ENCODE measurements at places on chromosomes 1 and 21. TPM values are rescaled to one million over a fixed set of nuclear protein-coding genes. Genes with fewer than 3 reads are reported as not detected.

DNA sequence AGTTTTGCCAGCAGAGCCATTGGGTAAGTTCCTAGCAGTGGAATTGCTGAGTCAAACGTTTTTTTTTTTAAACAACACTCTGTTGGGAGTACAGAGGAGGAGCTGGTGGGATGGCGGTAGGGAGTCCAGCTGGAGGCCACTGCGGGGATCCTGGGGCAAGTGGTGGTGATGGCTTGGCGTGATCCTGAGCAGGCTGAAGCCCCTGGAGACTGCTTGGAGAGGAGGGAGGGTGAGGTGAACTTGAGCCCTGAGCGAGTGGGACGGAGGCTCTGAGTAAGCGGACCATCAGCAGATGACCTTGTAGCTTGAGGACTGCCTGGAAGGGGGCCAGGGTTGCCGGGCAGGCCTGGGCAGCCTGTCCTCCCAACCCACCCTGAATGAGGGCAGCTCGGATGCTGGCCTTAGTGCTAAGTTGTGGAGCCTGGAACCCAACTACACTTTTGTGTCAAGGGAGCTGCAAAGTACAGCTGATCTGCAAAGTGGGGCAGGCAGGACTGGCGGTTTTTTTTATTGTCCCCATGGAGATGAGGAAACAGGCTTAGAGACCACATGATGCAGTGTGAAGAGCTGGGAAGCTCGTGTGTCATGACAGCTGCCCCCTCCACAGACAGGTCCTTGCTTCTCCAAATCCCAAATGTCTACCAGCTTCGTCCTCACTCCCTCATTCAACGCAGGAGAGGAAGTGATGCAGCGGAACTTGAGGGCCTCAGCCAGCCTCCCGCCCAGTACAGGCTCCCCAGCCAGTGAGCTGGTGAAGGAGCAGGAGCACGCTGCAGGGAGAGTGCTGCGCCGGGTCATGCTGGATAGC, 20.2 kb downstream of the MRPL37 start:
- peak; percentile 78 for DNase-seq

DNA sequence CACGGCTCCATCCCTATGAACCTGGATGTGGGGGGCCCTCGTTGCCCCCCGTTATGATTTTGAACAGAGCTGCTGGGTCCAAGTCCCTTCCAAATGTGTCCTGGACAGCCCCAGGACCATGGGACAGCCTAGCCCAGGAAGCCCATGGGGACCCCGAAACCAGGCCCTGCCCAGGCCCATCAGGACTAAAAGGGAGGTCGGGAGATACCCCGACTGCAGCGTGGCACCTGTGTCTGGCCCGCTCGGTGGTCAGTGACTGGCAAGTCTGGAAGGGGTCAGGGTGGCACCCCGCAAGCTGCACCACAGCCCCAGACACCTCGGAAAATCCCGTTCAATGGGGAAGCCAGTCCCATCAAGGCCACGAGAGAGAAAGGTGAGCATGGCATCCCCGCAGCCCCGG, 10.4 kb upstream of the SRARP start:
- no peak for DNase-seq

GRCh38 chr1:68199603-68200002, 32.7 kb downstream of the WLS start:
- DNase-seq, result no peak

GRCh38 chr1:29208442-29208841, 22.3 kb downstream of the MECR start:
- DNase-seq, result no peak

DNA sequence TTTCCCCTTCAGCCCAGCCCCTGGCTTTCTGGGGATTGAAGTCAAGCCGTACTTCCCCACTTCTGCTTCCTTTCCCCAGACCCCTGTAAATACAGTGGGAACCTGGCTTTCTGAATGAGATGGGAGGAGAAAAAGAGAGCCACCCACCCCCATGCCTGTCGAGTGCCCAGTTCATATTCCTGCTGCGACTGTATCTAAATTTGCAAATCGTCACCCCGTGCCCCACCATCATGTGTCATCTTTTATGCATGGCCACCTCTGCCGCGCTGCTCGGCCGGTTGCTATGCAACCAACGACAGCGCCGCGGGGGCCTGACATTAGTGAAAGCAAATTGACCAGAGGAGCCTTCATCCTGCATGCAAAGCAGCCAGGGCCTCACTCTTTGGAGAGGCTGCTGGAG, 143.0 kb downstream of the ELAVL4 start:
- DNase-seq, result no peak

- no peak for DNase-seq
Measured at GRCh38 chr1:226606311-226607267, 58.0 kb downstream of the STUM start.

- no peak for DNase-seq
Measured at GRCh38 chr1:186790101-186790500, 38.6 kb upstream of the PLA2G4A start.

DNA sequence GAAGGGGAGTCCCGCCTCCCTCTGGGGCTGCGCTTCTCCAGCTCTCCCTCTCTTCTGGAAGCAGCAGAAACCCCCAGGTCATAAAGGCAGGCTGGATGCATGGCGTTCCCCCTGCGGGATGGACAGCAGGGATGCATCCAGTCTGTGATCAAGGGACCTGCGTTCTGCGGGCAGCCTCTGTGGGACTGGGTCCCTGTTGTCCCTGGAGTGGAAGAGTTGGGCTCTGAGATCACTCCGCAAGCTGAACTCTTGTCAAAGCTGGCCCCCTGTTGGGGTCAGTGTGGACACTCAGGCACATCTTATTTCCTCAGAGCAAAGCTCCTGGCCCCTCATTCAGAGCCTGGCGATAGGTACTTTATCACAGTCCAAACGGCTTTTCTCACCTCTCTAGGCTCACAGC, 341.2 kb downstream of the PTPRU start:
- no peak for DNase-seq

DNA sequence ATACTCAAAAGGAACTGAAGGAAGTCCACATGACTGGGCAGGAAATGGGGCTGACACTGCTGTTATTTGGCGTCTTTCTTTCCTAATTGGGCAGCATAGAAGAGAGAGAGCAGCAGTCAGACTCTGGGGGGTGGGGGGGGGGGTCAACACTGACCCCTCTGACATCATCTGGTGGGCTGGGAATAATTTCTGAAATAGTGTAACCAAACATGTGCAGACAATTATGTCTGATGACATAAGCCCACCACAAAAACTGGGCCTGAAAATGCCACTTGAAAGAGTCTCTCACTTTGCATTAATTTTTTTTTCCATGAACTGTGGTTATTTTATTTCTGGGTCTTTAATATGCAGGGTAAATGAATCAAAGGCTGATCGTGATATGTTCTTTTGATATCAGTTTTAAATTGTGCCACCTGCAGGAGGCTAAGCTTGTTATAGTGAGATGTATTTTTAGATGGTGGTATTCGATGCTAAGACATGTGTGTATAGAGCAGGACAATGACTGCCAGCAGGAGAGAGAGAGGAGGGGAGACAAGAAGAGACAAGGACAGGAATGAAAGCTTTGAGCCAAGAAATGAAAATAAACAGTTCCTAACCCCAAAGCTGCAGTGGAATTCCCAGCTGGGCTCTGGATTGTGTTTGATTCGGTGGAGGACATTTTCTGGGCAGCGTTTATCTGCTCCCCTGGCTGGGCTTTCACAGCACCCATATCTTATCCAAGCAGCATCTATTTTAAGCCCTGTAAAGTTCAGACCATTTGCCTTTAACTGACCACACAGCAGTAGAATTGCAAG, 264.7 kb downstream of the PBX1 start:
- DNase-seq, result peak; percentile 43

- DNase-seq, result peak; percentile 39
Measured at GRCh38 chr1:201360901-201361651, 16.4 kb downstream of the TNNT2 start.

GRCh38 chr1:199619223-199619622, 408.3 kb upstream of the NR5A2 start:
- DNase-seq, result no peak

DNA sequence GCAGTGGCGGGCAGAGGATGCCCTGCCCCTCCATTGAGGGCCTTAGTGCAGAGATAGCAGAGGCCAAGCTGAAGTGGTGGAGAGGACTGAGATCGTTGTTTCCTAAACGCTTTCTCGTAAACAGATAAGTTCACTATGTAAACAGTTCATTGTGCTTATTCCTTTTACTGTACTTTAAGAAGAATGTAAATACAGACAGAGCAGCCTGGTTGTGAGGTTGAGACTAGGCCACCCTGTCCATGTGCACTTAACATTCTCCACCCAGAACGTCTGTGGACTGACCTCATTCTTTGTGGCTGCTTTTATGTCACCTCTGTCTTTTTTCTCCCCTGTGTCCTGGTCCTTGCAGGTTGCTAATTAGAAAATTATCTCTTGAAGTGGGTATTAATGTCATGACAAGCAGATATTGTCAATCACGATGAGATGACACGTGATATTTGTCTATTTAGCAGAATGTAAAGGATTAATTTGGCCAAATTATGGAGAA, 8.5 kb downstream of the CENPS start:
- no peak for DNase-seq

DNA sequence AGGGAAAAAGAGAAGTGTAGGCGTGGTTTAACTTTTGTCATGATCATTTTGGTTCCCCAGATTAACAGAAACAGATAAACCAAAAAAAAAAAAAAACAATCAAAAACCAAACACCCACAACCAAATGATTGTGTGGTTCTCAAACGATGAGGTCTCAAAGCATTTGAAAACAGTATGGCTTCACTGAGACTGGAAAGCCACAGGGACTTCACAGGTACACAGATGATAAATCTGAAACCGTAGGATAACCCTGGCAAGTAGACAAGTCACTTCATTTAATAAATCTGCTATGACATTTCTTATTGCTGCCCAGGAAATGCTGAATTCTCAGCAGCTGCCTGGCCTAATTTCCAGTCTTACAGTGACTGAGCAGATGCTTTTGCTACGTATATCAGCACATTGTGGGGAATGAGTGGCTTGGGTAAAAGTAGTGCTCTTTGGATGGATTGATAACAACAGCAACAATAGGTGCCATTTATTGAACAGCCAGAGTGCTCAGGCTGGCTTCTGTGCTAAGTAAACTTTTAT, 6.1 kb downstream of the ST6GALNAC3 start:
- no peak for DNase-seq

GRCh38 chr1:77200806-77201205, 18.4 kb downstream of the PIGK start:
- DNase-seq, result no peak

DNA sequence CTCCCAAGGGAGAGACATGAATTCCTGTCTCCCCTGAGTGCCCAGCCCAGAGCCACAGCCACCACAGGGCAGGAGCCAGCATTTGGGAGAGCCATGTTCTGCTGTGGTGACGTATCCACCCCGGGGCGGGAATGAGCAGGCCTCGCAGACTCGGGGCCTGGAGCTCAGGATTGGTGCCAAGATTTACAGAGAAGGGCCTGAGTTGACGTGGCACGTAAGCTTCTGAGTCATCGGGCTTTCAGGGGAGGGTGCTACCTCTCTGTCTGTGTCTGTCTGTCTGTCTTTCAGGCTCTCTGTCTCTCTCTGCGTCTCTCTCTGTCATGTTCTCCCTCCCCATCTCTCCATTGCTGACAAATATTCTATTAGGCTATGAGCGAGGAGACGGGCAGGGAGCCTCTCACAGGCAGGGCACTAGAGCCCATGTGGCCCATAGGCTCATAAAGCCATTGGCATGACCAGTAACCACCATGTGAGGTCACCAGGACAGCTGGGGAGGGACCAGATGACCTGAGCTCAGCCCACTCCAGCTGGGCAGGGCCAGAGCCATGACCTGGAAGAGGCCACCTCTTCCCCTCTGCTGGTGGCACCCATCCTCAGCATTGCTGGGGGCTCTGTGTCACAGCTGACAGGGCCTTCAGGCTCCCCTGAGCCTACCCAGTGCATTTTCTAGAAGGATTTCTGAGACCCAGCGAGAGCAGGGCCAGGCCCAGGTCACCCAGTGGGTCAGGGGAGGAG, 300.0 kb upstream of the VAMP3 start:
- peak; percentile 75 for DNase-seq

GRCh38 chr1:155166471-155167165, 6.5 kb downstream of the KRTCAP2 start:
- peak; percentile 82 for DNase-seq

- DNase-seq, result no peak
Measured at GRCh38 chr1:224274970-224275626, 54.9 kb downstream of the NVL start.

DNA sequence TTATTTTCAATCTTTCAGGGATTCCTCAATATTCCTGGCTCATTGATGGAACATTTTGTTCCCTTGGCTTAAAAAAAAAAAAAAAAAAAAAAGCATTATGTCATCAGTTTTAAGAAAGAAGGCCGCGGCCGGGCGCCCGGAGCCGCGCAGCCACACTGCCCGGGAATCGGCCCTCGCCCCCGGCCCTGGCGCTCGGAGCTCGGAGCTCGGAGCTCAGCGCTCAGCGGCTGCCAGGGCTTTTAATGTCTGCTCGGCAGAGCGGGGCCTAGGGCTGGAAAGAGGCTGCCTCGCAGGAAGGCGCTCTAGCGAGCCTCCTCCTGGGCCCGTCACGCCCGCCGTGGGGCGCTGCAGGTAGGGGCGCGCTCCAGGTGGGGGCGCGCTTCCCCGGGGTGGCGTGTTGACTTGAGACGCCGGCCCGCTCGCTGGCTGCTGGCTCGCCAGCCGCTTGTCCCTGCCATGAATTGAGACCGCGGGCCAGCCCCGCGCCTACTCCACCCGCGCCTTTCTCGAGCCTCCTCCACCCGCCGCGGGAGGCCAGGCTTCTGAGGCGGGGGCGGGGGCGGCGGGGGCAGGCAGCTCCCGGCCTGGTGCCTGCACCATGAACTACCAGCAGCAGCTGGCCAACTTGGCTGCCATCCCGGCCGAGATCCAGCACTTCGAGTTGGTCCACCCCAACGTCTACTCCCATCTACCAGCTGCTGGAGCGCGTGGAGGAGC, 5.4 kb upstream of the TDRD5 start:
- peak; percentile 77 for DNase-seq

- no peak for DNase-seq
Measured at GRCh38 chr1:26516987-26517765, 12.4 kb upstream of the RPS6KA1 start.

DNA sequence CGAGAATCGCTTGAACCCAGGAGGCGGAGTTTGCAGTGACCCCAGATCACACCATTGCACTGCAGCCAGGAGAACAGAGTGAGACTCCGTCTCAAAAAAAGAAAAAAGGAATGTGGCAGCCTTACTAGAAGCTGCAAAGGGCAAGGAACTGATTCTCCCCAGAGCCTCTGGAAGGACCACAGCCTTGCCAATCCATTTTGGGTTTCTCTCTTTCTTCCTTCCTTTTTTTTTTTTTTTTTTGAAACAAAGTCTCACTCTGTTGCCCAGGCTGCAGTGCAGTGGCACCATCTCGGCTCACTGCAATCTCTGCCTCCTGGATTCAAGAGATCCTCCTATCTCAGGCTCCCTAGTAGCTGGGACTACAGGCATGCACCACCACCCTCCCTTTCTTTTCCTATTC, 9.9 kb upstream of the IFNGR2 start:
- no peak for DNase-seq

KRTAP7-1 gene
- not detected for total RNA-seq

CA6 gene
- total RNA-seq, result not detected

LAMB3 gene
- total RNA-seq, result 5.0 TPM

LDLRAD1 gene
- total RNA-seq, result not detected

RGS8 gene
- total RNA-seq, result not detected

HSPA6 gene
- total RNA-seq, result 1.3 TPM

RIPK4 gene
- total RNA-seq, result 0.08 TPM

FMN2 gene
- total RNA-seq, result not detected

C8A gene
- not detected for total RNA-seq

INSRR gene
- 0.40 TPM for total RNA-seq

ZSCAN20 gene
- total RNA-seq, result 4.4 TPM

DTL gene
- total RNA-seq, result 0.43 TPM

S100A7A gene
- not detected for total RNA-seq

KTI12 gene
- 3.3 TPM for total RNA-seq

CD48 gene
- 0.91 TPM for total RNA-seq

FASLG gene
- total RNA-seq, result not detected

TTC39A gene
- 19.4 TPM for total RNA-seq
